Stimulated activated CD8-positive, alpha-beta memory T cell treated with anti-CD3 and anti-CD28 coated beads, Interleukin-15, amount 100 ng/mL, for 1 hour (primary cell): ENCODE measurements at places on chromosomes 5 and 9.

GRCh38 chr5:169085636-169086035 is 215.3 kb downstream of the SLIT3 start:
- no peak for DNase-seq

GRCh38 chr9:14418301-14418940 is 104.5 kb upstream of the NFIB start:
- DNase-seq = no peak

DNA sequence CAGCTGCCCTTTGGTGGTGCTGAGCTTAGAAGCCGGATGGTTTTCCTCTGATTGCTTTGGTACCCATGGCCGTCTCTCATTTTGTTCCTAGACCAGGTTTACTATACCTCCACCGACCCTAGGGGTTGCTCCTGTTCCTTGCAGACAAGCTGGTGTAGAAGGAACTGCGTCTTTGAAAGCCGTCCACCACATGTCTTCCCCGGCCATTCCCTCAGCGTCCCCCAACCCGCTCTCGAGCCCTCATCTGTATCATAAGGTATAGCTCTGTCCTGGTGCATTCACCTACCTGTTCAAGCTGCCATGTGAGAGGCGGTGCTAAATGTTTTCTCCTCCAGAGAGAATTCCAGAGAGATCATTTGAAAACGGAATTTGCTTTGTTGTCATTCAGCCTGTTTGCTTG is 39.5 kb downstream of the TENT4A start:
- DNase-seq = no peak

DNA sequence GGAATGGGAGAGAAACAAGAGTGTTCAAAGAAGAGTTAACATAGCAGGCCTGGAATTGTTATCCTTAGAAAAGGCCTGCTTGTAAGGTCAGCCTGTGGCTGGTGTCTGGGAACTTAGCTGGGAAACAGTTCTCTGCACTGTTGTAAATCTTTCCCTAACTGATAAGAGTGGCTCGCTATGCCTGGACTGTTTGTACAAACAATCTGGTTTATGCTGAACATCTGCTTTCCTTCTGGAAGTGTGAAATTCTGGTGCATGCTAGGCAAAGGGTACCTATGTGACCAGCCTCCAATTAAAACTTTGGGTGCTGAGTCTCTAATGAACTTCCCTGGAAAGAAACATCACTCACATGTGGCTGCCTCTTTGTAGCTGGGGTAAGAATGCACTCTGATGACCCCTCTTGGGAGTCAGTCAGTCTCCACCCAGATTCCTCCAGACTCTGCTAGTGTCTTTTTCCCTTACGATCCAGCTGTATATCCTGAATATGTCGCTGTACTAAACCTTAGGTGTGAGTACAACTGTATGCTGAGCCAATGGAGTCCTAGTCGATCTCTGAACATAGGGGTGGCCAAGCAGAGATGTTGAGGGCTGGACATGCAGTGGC is 16.5 kb downstream of the SPARC start:
- DNase-seq = no peak

DNA sequence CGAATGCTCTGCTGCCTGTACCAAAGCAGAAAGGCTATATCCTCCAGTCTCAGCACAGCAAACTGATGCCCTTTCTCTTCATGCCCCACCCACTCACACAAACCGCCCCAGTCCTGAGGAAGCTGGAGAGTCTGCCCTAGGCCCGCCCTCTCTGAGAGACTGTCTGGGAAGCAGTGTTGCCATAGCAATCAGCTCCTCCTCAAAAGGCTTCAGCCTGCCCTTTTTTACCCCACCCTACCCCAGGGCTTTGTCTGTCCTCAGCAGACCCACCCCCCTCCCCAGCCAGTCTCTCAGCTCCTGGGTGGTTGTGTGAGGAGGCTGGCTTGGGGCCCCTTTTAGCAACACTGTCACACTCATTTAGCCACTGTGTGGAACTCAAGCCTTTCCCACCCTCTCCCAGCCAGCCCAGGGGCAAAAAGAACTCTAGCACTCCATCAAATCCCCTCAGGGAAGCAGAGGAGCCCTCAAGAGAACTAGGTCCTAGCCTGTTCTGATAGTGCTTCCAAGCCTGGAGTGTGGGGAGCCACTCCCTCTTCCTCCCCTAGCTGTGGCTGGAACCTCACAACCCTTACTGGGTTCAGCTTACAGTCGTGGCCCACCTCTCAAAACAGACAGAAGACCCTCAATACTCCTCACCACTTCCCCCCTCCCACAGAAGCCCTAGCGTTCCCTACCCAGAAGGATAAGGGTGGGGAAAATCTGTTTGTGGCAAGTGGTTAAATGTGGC is 1.4 kb downstream of the ATOSB start:
- peak; percentile 40 for DNase-seq

GRCh38 chr5:52740007-52740406 is 47.7 kb upstream of the ITGA1 start:
- DNase-seq = no peak

DNA sequence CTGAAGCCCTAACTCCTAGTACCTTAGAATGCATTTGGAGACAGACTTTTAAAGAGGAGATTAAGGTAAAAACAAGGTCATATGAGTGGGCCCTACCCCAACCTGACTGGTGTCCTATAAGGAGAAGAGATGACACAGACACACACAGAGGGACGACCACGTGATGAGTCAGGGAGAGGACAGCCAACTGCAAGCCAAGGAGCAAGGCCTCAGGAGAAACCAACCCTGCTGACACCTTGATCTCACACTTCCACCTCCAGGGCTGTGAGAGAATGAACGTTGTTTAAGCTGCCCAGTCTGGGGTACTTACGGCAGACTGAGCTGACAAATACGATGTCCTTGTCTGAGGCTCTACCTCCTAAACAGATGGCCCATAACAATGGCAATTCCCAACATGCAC is 93.6 kb downstream of the ROR2 start:
- DNase-seq = no peak

- DNase-seq = no peak
Observed at GRCh38 chr5:78922879-78923621, 62.1 kb downstream of the ARSB start.

- no peak for DNase-seq
Observed at GRCh38 chr5:130104895-130105688, 200.8 kb downstream of the CHSY3 start.

GRCh38 chr9:14961372-14962068 is 51.3 kb upstream of the FREM1 start:
- DNase-seq = no peak

DNA sequence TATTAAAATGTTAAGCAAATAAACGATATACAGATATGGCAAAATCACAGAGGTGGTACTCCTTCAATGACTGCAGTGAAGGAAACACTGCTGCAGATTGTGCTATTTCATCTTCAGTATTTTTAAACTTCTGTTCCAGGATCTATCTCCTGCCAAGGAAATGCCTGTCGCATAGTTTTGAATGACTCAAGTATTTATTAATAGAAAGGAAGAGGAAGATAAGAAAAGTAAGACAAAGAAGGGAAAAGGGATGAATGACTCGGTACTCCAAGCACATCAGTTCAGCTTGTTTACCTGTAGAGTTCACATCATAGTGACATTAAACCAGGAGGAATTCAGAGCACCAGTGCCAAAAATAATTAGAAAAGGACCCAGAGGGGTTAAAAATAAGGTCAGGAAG is 5.1 kb upstream of the GPX8 start:
- no peak for DNase-seq

DNA sequence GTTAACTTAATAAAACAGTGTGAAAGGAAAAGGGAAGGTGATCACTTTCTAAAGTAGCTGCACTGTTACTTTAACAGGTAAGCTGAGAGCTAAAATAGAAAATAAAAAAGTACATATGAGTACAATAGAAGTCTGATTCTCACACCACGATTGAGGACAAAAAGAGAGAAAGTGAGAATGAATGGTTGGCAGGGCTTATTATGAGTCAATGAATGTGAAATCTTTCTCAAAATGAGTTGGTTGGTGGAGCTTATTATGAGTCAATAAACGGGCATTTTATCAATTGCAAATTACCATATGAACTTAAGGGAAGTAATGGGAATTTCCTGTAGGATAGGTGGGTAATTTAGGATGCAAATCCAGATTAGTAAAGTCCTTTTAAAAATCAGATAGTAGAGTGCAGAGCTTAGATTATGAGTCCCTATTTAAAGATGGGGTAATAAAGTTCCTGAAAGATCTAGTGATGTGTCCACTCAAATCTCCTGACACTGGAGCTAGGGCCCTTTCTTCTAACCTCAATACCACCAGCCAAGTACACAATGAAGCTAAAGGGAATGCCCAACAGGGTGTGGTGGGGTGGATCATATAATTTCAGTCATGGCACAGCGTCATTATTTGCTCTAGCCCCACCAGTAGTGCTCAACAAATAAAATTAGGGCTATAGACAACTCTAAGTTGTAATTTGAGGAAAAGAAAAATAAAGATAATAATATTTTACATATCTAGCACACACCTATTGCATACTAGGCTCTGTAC is 21.1 kb upstream of the TLR4 start:
- DNase-seq = no peak

DNA sequence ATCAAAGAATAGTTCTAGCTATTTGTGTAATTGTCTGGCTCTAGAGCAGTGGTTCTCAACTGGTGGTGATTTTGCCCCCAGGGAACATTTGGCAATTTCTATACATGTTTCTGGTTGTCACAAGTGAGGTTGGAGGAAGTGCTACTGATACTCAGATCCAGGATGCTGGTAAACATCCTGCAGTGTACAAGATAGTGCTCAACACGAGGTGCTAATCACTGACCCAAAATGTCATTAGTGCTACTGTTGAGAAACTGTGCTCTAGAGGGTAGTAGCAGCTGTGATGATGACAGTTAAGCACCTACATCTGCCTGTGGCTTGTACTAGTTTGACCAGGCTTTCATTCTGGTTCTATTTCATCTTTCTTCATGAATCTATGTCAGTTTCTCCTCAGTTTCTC is 22.1 kb downstream of the LRRC19 start:
- DNase-seq = no peak

- DNase-seq = no peak
Observed at GRCh38 chr9:120935383-120935857, 8.8 kb upstream of the TRAF1 start.

- no peak for DNase-seq
Observed at GRCh38 chr9:111804636-111805035, 9.9 kb upstream of the SHOC1 start.

DNA sequence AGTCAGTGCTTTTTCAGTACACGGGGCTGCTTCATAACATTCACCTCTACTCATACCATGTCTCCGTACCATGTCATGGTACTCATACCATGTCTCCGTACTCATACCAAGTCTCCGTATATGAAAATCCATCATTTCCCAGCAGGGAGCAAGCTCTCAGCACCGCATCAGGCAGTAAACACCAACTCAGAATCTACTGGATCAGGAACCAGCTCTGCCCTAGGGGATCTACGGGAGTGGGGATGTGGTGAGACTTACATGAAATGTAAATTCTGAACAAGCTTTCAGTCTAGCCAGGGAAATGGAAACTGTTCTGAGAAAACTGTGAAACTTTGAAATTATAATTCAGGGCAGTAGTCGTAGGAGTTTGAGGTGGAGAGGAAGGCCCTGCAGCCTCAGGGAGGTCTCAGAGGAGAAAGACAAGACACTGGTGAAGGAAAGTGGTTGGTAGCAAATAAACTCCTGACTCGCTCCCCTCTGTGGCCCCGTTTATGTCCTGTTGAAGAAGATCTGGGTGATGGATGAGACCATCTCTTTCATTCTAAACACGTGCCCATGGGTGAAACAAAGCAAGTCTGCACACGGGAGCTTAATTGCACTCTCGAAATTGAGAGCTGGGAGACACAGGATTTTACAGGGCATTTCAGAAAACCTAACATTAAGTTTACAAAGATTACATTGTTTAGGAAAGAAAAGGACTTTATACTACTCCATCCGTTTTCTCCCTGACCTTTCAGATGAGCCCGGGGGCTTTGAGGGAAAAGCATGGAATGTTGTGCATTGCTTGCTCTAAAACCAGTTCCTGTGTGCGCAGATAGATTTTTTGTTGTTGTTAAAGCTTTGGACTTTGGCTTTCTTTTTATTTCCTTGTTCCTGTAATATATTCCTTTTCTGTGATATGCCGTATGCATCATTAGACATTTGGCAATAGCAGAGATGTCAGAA is 26.8 kb downstream of the ACTBL2 start:
- DNase-seq = no peak

DNA sequence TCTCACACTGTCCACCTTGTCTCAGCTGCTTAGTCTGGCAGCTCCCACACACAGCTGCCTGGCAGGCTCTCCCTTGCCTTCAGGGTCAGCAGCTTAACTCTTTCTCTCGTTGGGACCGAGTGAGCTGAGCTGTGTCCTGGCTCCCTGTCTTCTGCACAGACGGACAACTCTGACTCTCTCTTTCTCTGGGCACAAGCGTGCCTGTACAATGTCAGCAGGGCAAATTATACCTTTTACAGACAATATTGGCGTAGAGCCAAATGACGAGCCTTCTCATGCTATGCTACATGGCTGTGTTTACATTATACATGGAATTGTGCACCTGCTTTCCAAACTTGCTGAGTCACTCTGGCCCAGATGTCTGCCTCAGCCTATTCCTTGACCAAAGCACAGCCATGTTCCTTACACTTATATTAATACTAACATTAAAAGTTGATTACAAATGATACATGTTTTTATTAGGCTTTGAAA is 188.6 kb downstream of the CYLC2 start:
- no peak for DNase-seq

DNA sequence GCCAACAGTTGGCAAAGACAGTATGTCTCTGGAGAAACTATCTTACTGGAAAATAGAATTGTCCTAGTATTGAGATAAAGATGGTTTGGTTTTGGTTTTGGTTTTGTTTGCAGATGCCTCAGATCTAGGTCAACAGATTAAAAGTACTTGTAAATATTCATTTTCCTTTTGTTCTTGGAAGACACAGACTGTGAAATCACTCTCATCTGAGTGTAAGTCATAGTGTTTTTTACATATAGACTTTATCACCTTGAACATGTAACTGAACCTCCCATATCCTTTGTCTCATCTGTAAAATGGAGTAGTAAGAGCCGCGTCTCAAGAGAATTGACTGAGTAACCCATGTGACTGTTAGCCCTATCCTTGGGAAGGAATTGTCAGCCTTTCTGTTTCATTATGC is 34.3 kb downstream of the MAP3K1 start:
- no peak for DNase-seq

DNA sequence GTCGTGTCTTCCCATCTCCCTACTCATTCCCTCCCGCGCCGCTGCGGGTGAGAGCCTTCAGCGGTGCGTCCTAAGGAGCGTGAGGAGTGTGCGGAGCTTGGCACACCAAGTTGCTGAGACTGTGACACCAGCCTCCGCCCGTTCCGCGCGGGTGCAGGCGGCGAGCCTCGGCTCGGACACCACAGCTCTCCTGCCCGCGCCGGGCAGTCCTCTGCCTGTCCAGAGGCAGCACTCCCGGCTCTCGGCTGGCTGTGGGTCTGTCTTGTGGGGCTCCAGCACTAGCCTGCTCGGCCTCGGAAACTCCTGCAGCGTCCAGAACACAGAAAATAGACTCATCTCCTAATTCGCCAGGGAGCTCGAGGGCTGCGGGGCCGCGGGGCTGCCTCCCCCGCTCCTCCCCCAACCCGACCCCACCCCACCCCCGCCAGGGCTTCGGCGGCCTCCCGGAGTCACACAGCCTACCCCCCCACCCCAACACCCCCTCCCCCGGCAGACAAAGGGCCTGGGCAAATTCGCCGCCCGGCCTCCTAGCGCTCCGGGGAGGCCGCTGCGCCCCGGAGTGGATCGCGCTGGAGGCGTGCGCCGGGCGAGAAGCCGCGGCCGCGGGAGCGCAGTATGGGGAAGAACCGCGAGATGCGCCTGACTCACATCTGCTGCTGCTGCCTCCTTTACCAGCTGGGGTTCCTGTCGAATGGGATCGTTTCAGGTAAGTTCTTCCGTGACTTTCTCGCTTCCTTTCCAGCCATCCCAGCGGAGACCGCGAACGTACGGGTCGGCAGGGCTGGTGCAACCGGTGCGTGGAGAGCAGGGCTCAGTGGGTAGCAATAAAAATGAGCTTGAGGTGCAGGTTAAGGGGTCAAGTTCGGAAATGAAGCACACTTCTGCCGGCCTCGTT is at the start of gene ADAMTS19:
Gene ADAMTS19, plus strand, starts transcription at position 522 of the 895 bp plus-strand sequence. Its CDS starts 94 bp downstream, at position 616.
- no peak for DNase-seq
